ENCODE measurements at places on chromosomes 6 and 20. TPM values are rescaled to one million over a fixed set of nuclear protein-coding genes. Genes with fewer than 3 reads are reported as not detected.

- peak overlapping the region; percentile 48 for H3K4me3 ChIP-seq
- peak; percentile 88 for DNase-seq
- peaks cover 24% of the 10 kb centered on the region for H3K4me1 ChIP-seq
- peaks cover 82% of the 10 kb centered on the region for H3K27me3 ChIP-seq
- H3K36me3 ChIP-seq: no peaks in the 10 kb centered on the region
Measured at GRCh38 chr6:6008648-6009421, 2.1 kb upstream of the NRN1 start.

GRCh38 chr20:62704341-62704948, 4.2 kb upstream of the NTSR1 start:
- H3K27me3 ChIP-seq: peaks cover 30% of the 10 kb centered on the region
- no peak overlapping the region for H3K4me3 ChIP-seq
- peaks cover 13% of the 10 kb centered on the region for H3K4me1 ChIP-seq
- no peak overlapping the region for H3K27ac ChIP-seq
- H3K36me3 ChIP-seq: no peaks in the 10 kb centered on the region
- DNase-seq: peak; percentile 77

- peaks cover 10% of the 10 kb centered on the region for H3K4me1 ChIP-seq
- no peaks in the 10 kb centered on the region for H3K27me3 ChIP-seq
- H3K4me3 ChIP-seq: no peak overlapping the region
- no peak overlapping the region for H3K27ac ChIP-seq
- DNase-seq: no peak
Measured at GRCh38 chr6:150761771-150762170, 103.7 kb upstream of the MTHFD1L start.

DNA sequence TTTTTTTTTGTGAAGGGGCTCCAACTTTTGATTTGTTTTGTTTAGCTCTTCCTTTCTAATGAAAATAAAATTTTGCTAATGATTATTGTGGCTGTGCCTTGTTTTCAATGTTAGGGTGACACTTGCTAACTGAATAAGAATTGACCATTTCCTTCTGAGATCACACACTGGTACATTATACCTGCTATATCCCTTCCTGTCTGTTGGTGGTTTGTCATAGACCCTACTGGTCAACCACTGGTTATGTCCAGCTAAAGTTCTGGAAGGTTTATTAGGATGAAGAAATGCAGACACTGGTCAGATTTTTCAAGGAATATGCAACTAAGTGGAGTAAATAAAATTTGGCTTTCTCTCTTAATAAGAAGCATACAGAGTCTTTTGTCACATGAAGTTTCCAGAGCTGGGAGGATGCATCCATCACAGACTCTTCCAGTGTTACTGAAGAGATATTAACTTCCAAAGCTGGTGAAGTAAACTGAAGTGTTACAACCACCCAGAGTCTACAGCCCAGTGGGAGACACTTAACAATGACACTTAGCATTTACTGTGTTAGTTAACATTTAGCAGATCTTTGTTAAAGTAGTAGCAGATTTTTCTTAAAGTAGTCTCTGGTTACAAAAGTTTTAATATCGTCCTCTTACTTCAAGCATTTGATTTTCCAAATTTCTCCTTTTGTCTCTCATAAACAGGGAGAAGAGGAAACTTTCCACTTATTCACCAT, 19.7 kb upstream of the CALHM5 start:
- H3K27me3 ChIP-seq: no peaks in the 10 kb centered on the region
- H3K27ac ChIP-seq: no peak overlapping the region
- DNase-seq: no peak

DNA sequence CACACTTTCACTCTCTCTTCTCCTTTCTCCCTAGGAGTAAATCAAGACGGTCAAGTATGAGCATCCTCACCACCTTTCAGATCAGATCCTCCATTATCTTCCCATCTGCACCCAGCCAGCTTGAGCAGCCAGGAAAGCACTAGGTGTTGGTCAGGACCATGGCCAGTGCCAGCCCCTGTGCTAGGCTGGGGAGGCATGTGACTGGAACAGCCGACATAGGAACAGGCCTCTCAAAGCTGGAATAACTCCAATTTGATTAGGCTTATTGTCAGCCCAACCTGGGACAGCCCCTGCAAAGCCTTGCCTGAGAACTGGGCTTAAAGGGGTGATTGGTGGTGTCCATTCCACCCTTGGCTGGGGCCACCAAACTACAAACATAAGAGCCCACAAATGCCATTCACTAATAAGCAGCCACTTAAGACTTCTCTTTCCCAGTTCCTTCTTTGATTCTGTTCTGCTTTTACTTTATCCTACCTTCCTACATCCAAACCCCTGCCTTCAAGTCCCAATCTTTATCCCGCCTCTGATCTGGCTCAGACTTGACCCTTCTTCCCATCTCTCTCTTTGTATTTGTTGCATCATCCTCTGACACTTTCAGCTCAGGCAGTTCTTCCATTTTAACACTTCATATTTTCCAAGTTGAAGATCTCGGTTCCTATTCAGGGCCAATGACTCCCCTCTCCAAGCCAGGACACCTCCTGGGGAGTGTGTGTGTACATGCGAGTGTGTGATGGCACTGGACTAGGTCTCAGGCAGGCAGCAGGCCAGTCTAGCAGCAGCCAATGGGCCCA, 4.5 kb upstream of the TREM2 start:
- no peaks in the 10 kb centered on the region for H3K36me3 ChIP-seq
- no peak overlapping the region for H3K4me3 ChIP-seq
- DNase-seq: no peak
- no peaks in the 10 kb centered on the region for H3K4me1 ChIP-seq
- H3K27me3 ChIP-seq: no peaks in the 10 kb centered on the region

GRCh38 chr6:16129623-16130401, 926 bp downstream of the MYLIP start:
- H3K4me3 ChIP-seq: peak overlapping the region; percentile 94
- H3K27me3 ChIP-seq: no peaks in the 10 kb centered on the region
- H3K27ac ChIP-seq: peak overlapping the region; percentile 95
- peak; percentile 79 for DNase-seq
- H3K36me3 ChIP-seq: no peaks in the 10 kb centered on the region
- peaks cover 37% of the 10 kb centered on the region for H3K4me1 ChIP-seq

DNA sequence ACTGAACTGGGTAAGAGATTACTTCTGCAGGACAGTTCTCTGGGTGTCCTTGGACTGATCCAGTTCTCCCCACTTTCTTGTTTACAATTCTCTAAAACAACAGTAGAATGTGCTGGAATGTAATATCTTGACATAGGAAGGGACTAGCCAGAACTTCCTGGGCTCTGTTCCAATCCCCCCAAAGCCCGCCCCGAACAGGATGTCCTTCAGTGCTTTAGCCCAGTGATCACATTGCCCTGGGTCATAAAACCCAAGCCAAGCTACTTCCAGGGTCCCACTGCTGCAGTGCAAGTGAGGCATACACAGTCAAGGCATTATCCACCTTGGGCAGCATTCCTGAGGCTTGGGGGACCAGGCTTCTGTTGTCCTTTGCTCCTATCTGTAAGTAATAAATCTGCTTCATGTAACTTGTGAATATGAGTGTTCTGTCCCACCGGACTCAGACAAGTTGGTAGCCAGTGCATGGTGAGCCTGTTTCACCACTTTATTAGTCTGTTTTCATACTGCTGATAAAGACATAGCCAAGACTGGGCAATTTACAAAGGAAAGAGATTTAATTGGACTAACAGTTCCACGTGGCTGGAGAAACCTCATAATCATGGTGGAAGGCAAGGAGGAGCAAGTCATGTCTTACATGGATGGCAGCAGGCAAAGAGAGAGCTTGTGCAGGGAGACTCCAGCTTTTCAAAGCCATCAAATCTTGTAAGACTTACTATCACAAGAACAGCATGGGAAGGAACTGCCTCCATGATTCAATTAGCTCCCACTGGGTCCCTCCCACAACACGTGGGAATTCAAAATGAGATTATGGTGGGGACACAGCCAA, 23.5 kb downstream of the FITM2 start:
- no peaks in the 10 kb centered on the region for H3K36me3 ChIP-seq
- DNase-seq: no peak
- H3K27me3 ChIP-seq: no peaks in the 10 kb centered on the region
- H3K4me1 ChIP-seq: peaks cover 5% of the 10 kb centered on the region

- no peak overlapping the region for H3K4me3 ChIP-seq
- H3K4me1 ChIP-seq: no peaks in the 10 kb centered on the region
- no peak overlapping the region for H3K27ac ChIP-seq
Measured at GRCh38 chr6:139436957-139437348, 62.5 kb upstream of the CITED2 start.

DNA sequence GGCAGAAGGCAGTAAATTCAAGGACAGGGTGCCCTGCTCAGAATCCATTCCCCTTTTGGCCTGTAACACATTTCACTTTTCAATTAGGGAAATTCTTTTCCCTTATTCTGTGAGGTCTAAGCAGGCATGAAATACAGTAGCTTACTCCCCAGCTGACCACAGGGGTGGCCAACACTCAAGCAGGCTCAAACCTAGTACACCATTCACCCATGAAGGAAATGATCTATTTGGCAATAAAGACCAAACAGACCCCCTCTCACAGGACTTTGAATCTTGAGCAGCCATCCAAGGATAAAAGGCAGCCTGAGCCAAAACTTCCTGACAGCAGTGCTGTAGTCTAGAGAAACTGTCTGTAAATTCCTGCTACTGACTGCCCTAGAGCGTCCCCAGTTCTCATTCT, 17.7 kb downstream of the PDSS2 start:
- DNase-seq: no peak
- no peaks in the 10 kb centered on the region for H3K4me1 ChIP-seq
- no peak overlapping the region for H3K27ac ChIP-seq
- H3K36me3 ChIP-seq: no peaks in the 10 kb centered on the region

The BPIFB4 gene
- total RNA-seq: not detected

The HLA-DMA gene
- 197 TPM for total RNA-seq

Measured in upper lobe of right lung (tissue), 1 donor.